ENCODE measurements at places on chromosomes 3 and 15. TPM values are rescaled to one million over a fixed set of nuclear protein-coding genes. Genes with fewer than 3 reads are reported as not detected.

SYNPR gene
- not detected for total RNA-seq

GHSR gene
- not detected for total RNA-seq

MYZAP gene
- not detected for total RNA-seq

IL17RC gene
- total RNA-seq = 21.3 TPM

TNNC1 gene
- 0.51 TPM for total RNA-seq

TMCO5A gene
- not detected for total RNA-seq

ERICH6 gene
- total RNA-seq = under 0.01 TPM

TAGLN3 gene
- total RNA-seq = 0.51 TPM

LOXL1 gene
- total RNA-seq = 91.4 TPM

STRC gene
- total RNA-seq = 0.17 TPM

PLOD2 gene
- 114 TPM for total RNA-seq

SETMAR gene
- 13.9 TPM for total RNA-seq

C3orf80 gene
- total RNA-seq = 0.26 TPM

GUCA1C gene
- total RNA-seq = not detected

PTX3 gene
- 464 TPM for total RNA-seq

KLF15 gene
- total RNA-seq = 4.1 TPM

PLA2G4E gene
- total RNA-seq = not detected

TOPAZ1 gene
- not detected for total RNA-seq

DYNC1LI1 gene
- total RNA-seq = 30.0 TPM

FOXL2 gene
- under 0.01 TPM for total RNA-seq

SOX14 gene
- total RNA-seq = not detected

PLA1A gene
- 0.26 TPM for total RNA-seq

GALNT15 gene
- 37.7 TPM for total RNA-seq

TRPM1 gene
- total RNA-seq = not detected

ELP6 gene
- total RNA-seq = 20.0 TPM

DNAH12 gene
- total RNA-seq = under 0.01 TPM

B2M gene
- 3,660 TPM for total RNA-seq

GPR149 gene
- not detected for total RNA-seq

NUP210 gene
- total RNA-seq = 0.33 TPM

BLM gene
- 1.5 TPM for total RNA-seq

SERINC4 gene
- under 0.01 TPM for total RNA-seq
